ENCODE measurements at places on chromosomes 4 and X.

- no peak for DNase-seq
Observed at GRCh38 chr4:152117520-152117919, 356.7 kb upstream of the GATB start.

DNA sequence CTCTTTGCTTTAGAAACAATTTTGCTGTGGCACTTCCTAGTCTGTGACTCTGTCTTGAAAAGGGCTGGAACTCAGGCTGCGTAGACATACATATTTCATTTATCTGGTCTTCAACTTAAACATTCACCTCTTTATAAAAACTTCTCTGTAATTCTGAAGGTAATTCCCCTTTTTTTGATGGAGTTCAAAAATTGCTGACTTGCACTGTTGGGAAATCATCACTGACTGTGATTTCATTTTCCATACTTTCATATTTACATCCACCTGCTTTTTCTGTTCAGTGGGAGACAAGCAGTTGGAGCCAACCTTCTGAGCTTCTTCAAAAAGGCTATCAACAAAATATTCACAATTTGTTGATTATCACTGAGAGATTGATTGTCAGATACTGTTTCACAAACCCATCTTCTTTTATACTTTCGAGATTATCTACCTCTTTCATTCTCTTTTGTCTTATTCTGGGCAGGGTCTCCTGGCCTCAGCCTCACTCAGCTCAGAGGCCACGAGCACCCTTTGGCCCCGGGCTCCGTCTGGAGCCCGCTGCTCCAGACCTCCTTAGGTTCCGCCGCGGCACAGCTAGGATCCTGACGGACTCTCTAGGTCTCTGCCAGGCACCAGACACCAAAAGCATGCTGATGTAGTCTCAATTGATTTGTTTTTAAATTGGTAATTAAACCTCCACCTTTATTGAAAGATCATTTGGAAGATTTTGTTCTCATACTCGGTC, 39.7 kb upstream of the UGT2B17 start:
- no peak for DNase-seq

DNA sequence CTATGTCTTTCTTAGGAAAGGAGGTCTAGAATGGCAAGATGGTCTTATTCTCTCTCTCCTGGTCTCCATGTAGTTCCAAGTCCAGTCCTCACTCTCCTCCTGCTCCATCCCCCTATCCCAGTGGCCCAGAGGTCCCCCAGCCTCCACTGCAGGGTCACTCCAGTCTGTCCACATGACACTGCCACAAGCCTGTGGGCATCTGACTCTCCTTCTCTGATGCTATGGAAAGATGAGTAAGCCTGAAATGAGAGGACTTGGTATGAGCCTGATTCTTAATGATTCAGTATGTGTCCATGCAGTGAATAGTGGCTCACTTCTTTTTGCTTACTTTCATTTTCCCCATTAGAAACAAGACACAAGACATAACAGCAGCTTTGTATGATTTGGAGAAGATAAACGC, 516.8 kb upstream of the ADGRL3 start:
- no peak for DNase-seq

- no peak for DNase-seq
Observed at GRCh38 chrX:153065389-153065788, 6.9 kb upstream of the PNMA6A start.

DNA sequence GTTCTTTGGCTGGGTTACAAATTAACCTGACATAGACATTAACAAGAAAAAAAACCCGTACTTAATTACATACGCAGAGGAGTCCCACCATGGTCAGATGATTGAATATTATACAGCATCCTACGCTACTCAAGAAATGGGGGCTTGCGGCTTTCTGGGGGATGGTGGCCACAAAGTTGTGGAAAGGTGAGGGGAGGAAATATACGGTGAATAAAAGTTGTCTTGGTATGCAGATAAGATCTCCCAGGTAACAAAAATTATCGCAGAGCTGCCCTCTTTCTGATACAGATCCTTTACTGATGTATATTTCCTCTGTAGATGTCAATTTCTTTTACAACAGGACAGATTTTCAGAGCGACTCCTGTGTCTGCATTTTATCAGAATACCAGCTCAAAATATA, 890 bp downstream of the DCAF16 start:
- no peak for DNase-seq

GRCh38 chr4:79046016-79046592, 106.9 kb upstream of the PAQR3 start:
- DNase-seq, result no peak

All from activated CD8-positive, alpha-beta memory T cell treated with anti-CD3 and anti-CD28 coated beads for 48 hours (primary cell).